Glomerular endothelial cell (primary cell): ENCODE measurements at places on chromosomes 16 and 17. TPM values are rescaled to one million over a fixed set of nuclear protein-coding genes. Genes with fewer than 3 reads are reported as not detected.

DNA sequence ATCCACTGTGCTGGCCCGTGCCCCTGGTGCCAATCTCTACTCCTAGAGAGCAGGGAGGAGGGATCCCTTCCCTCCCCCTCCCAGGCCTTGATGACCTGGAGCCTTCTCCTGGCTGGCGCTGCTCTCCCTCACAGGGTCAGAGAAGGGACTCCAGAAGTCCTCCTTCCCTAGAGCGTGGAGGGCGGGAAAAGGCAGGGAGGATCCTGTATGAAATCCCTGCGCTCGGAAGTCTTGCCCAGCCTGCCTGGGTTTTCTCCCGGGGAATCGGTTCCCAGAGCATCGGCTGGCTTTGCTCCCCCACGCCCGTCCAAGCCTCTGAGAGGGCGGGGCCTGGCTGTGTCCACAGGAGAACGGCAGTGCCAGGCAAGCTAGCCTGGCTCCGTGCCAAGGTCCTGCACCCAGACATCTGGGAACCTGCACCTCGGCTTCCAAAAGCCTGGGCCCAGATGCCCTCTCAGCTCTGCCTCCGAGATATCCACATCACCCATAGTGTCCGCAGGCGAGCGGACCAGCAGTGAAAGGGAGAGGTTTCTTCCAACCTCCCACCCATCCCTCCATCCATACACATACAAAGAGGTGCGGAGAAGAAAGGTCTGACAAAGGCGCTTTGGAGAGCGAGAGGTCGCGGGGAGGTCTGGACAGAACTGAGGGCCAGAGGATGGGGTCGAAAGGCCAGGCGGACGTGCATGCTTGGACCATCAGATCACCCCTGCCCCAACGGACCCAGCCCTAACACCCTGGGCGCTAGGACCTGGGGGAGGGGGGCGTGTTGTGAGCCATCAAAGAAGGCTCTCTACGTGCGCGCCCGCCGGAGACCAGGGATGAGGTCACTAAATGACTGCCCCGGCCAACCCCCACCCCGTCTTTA, 1.1 kb downstream of the MPP2 start:
- no peak for DNase-seq

TBC1D26 gene
- total RNA-seq = not detected in 2 replicates

CETP gene
- total RNA-seq = 18.5 and 27.1 TPM in 2 replicates

RAB11FIP4 gene
- 1.2 TPM in 1 of 2 replicates, not detected in the other for total RNA-seq

DHX58 gene
- 6.5 and 11.3 TPM in 2 replicates for total RNA-seq

- no peak for DNase-seq
These were observed 1396.2 kb downstream of the CDH8 start for GRCh38 chr16:60640038-60640437.

DNA sequence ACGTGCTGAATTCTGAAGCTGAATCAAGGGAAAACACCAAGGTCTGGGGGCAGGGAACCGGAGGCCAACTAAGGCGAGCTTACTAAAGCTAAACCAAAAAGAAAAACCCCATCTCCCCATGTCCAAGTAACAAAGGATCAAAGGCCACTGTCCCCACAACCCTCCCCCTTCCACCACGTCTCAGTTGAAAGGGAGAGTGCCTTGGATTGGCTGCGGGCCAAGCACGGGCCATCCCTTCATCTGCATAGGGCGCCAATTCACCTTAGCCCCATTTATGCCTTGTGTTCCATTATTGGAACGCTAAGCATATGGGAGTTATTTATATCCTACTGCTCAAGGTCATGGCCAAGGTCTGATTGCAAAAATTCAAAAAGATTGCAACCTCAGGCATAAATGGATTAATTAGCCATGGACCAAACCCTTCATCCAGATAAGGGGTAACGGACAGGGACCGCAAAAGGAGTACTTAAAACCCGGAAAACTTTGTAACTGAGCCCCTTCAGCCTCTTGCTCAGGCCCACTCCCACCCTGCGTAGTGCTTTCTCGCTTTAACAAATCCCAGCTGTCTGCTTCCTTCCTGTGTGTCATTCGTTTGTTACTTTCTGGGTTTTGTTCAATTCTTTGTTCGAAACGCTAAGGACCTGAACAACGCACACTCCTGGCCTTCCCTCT, 740 bp upstream of the ATP6V0D1 start:
- DNase-seq = no peak

GRCh38 chr17:40702271-40702670, 1.3 kb downstream of the KRT24 start:
- no peak for DNase-seq

- no peak for DNase-seq
These were observed 10.7 kb upstream of the SMTNL2 start for GRCh38 chr17:4573669-4574068.

GRCh38 chr16:50037662-50038220, 12.7 kb downstream of the CNEP1R1 start:
- DNase-seq = no peak

DNA sequence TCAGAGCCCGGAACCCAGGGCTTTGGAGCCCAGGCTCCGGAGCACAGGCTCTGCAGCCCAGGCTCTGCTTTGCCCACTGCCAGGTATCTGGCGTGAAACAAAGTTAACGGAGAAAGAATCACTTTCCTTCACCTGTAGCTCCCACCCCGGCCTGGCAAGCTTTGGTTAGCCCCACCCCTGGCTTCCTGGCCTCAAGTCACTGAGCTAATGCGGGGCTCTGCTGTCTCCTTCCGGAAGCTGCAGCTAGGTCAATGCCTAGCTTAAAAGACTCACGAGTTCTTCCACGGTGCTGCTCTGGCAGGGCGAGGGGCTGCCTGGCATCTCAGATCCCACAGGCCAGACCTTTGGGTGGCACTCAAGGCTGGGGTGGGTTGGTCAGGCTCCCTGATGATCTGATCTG, 21.1 kb upstream of the SPPL2C start:
- DNase-seq = no peak

DNA sequence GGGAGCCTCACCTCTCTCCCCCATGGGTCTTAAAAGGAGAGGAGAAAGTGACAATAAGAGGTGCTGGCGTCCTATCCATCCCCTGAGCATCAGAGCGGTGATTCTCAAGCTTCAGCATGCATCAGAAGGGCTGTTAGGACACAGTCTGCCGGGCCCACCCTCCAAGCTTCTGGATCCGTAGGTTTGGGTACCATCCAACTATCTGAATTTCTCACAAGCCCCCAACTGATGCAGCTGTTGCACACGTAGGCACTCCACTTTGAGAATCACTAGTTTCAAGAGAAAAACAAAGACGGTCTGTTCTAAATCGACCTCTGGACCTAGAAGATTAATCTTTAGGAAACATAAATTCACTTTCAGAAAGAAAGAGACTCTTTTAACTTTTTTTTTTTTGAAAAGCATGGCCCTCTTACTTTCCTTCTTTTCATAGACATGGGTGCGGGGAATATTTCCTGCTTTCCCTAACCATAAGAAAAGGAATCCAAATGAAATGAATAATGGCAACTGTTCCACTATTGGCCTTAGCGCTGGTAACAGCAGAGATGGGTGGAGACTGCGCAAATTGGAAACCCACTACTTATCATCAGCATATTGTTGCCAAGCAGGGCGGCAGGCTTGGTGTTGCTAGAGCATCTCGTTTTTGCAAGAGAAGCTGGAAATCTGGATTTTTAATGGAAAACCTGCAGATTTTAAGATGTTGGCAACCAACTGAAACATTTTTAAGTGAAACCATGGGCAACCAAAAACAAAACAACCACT, 144.4 kb downstream of the GAS7 start:
- no peak for DNase-seq

- no peak for DNase-seq
These were observed 53.4 kb downstream of the HSD17B2 start for GRCh38 chr16:82088483-82088882.

MYADML2 gene
- total RNA-seq = not detected in 2 replicates

GRCh38 chr16:59573528-59574271, 839.6 kb upstream of the GOT2 start:
- DNase-seq = no peak

TRPV3 gene
- 0.06 TPM in 1 of 2 replicates, not detected in the other for total RNA-seq

DNA sequence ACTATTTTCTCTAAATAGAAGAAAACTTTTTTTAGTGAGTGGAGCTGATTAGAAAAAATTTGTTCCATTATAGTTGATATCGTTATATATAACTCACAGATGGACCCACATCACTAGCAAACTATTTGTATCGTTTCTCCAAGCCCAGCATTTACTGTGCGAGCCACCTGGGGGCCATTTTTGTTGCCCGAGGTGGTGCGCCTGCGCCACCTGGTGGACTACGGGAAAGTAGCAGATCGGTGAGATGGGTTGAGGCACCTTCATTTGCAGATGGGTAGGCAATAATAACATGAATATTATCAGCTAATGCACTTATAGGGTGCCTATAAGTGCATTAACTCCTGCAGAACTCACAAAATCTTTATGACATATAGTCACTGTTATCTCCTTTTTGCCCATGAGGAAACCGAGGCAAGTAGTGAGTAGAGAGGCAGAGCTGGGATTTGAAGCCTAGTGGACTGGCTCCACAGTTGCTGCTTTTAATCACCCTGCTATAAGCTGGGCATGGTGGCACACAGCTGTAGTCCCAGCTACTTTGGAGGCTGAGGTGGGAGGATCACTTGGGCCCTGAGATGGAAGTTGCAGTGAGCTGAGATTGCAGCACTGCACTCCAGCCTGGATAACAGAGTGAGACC, 23.2 kb upstream of the NTN1 start:
- DNase-seq = no peak

DNA sequence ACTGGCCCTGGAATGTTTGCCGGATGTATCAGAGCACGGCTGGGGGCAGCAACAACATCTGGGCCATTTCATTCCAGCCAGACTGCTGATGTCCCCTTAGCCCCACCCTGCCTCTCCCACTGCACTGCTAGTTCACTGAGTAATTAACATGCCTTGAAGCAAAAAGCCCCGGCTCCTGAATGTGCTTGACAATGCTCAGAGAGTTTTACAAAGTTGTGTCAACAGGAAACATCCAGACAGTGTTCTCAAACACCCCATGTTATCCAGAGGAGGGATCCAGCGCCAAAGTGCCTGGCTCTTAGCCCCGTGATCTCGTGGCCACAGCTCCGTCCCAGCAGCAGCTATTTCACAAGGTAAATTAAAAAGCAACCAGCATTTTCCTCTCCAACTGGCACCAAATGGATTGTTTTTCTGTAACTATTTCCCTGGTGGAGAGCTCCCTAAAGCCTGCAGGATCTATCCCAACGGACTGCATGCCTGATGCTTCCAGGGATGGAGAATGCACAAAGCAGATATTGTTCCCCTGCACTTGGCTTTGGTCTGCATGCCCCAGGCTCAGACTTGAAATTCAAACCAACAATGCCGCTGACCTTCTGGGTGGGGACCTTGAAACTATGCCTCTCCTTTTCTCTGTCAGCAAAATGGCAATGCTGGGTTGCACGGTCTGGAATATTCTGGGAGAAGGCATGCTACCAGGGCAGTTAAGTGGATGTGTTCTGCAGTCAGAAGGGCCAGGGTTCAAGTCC, 115.6 kb upstream of the CDH5 start:
- DNase-seq = no peak

HOXB5 gene
- 2.4 and 7.4 TPM in 2 replicates for total RNA-seq

ITGAX gene
- total RNA-seq = 0.23 and 0.63 TPM in 2 replicates

GRCh38 chr17:29848737-29849136, 81.3 kb downstream of the SSH2 start:
- no peak for DNase-seq

WFIKKN2 gene
- not detected in 2 replicates for total RNA-seq

MLKL gene
- total RNA-seq = 22.8 and 28.5 TPM in 2 replicates

SLC5A11 gene
- total RNA-seq = 0.29 TPM in 1 of 2 replicates, not detected in the other

KCTD2 gene
- total RNA-seq = 18.6 and 21.0 TPM in 2 replicates

DNA sequence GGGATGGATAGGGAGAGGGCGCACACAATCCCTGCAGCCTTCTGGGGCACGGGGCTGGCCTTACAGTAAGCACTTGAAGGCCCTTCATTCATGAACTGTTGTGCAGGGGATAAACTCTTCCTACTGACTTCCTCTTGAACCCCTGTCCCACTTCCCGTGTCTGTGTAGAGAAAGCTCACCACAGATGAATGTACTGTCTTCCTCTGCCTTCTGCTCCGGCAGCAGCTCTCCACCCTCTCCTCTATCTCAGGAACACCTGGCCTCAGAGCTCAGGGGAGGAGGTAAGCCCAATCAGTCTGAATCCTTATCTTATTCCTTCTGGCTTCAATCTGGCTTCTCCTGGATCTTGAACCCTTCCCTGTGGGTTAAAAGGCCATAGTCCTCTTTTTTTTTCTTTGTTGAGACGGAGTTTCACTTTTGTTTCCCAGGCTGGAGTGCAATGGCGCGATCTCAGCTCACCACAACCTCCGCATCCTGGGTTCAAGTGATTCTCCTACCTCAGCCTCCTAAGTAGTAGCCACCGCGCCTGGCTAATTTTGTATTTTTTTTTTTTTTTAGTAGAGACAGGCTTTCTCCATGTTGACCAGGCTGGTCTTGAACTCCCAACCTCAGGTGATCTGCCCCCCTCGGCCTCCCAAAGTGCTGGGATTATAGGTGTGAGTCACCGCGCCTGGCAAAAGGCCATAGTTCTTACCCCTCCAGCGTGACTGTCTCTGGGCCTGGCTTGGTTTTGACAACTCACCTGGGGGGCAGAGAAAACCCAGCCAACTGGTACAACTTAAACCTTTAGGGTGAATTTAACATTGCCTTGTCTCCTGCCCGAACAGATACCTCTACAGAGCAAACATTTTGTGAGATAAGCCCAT, 7.2 kb upstream of the SLC52A1 start:
- no peak for DNase-seq

DNA sequence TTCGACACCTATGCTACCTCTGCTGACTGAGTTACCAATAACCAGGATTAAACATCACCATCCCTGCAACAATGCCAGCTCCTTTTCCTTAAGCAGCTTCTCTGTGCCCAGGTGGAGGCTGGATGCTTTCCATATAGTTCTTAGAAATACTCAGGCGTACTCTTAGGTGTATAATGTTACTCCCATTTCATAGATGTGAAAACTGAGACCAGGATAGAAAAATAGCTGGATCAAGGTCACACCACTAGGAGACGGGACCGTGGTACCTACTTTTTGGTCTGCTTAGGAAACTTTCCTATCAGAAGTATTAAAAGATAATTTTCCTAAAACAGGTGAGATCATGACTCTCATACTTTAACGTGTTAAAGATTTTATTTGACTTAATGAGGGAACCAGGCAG, 141.7 kb upstream of the RPL38 start:
- no peak for DNase-seq

DNA sequence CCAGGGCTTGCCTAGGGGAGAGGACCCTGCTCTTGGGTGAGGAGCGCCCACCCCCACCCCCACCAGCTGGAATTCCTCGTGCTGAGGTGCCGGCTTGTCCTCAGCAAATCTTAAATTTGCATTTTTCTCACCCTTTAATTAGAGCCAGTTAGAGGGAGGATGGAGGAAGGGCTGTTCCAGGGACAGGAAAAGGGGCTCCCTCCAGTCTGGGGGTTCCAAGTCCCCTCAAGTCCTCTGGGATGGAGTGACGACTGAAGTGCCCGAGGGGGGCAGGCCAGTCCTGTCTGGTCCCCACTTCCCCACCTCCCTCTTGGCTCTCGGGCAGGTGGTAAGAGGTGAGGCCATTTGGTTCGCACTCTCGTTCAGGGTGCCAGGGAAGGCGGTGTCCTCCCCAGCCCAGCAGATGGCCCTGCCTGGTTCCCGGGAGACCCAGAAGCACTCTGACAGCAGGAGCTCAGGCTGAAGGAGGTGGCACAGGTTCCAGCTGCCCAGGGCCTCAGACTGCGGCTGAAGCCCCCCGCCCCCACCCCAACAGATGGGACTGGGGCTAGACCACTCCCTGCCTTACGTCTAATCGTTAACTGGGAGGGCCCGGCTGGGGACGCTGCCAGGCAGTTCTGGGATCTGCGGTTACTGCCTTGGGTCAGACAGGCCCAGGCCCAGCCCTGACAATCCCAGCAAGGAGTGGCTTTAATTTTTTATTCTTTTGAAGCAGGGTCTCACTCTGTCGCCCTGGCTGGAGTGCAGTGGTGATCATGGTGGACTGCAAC, 2.2 kb downstream of the RAB26 start:
- no peak for DNase-seq
